NCI-H2081 treated with DMSO at 0.1 percent for 48 hours (cell line): ENCODE measurements at places on chromosomes 7 and 10.

DNA sequence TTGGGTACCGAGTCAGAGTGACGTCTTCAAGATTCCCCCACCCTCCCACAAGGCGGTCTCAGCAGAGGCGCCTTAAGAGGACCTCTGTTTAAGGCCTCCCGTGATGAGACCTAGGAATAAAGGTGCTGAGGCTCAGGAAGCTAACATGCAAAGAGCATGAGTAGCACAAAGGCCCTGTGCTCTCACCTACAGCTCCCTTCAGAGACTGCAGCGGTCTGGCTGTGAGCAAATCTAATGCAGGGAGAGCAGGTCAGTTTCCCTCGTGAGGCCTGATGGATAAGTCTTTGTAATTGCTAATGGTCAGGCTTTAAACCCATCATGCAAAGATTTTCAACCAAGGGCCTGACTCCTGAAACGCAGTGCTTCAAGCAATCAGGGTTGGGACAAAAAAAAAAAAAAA, 909.3 kb upstream of the GHITM start:
- DNase-seq: no peak

- no peak for DNase-seq
Measured at GRCh38 chr7:150458235-150458634, 7.8 kb downstream of the GIMAP8 start.

DNA sequence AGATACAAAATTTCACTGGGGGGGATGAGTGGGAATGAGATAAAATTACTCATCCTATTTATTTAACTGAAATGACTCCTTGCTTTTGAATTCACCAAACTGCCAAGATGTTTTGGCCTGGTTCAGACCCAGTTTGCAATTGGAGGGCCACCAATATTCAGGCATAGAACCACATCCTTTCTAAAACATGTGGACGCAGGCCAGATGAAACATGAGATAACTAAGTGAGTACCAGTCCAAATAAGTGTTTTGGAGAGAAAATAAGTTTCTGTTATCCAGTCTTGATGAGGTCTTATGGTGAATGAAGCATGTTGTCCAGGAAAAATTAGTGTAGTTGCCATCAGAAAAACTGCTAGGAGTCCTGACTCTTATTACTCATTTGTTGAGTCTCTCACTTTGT, 36.3 kb upstream of the PDK4 start:
- DNase-seq: no peak

DNA sequence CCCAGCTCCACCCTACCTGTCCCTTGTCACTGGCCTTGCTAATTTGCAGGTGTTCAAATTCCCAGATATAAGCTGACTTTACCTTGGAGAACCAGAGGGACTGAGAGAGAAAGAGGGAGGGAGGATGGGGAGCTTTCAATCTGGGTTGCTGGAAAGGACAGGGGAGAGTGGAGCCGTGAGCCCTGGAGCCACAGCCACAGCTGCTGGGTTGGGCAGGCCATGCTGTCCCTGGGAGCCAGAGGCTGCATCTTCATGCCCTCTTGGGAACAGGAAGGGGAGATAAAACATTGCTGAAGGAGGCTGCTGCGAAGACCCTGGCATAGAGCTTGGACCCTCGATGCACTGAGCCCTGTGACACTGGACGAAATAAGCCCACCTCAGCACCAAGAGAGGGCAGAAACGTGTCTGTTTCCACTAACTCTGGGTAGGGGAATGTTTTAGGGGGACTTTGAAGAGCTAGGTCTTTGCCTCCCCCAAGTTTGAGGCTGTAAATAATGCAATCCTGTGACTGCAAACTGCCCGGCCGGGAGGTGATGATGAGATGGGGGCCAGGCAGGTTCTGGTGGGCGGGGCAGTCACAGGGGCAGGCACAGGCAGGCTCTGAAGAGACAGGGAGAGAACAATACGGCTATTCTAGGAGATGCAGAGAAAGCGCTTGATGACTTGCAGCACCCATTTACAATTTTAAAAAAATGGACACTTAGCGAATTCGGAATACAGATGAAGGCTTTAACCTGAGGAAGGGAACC, 5.8 kb upstream of the JAKMIP3 start:
- DNase-seq: no peak

- no peak for DNase-seq
Measured at GRCh38 chr10:80110986-80111385, 21.5 kb upstream of the PLAC9 start.

- no peak for DNase-seq
Measured at GRCh38 chr10:45581216-45581549, 91.4 kb downstream of the ZFAND4 start.

- DNase-seq: no peak
Measured at GRCh38 chr10:119404719-119405519, 137.6 kb downstream of the RGS10 start.

DNA sequence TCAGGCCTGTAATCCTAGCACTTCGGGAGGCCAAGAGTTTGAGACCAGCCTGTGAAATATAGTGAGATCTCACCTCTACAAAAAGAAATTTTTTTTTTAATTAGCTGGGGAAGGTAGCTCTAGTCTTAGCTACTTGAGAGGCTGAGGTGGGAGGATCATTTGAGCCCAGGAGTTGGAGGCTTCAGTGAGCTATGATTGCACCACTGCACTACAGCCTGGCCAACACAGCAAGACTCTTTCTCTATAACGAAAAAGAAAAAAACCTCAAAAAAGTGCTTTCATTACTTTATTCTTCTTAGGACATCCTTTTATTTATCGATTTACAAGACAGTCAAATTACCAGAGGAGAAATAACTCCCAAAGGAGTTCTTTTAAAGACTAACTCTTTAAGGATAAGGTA, 49.4 kb upstream of the EXOC4 start:
- no peak for DNase-seq

- no peak for DNase-seq
Measured at GRCh38 chr10:79087721-79088120, 19.0 kb downstream of the ZMIZ1 start.

GRCh38 chr10:69475433-69475830, 24.2 kb downstream of the TSPAN15 start:
- DNase-seq: no peak

DNA sequence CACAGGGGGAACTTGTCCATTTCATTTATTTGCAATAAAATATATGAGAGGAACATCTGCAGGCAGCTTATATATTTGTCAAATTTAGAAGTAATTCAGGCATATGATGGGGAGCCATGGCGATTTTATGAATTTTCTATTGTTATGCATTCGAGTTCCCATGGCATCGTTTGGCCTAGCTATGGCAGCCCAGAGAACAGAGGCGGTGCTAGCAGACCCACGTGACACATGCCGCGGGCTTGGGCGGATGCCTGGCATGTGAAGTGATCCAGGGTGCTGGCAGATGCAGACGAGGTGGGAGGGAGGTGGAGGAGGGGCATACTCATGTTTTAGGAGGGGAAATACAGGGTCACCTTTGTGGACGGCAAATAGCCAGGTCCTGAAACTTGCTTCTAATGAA, 560.0 kb upstream of the GALNT17 start:
- no peak for DNase-seq

GRCh38 chr7:55094092-55094690, 75.4 kb downstream of the EGFR start:
- no peak for DNase-seq

GRCh38 chr7:141864765-141865447, 23.6 kb upstream of the PRSS37 start:
- DNase-seq: no peak

DNA sequence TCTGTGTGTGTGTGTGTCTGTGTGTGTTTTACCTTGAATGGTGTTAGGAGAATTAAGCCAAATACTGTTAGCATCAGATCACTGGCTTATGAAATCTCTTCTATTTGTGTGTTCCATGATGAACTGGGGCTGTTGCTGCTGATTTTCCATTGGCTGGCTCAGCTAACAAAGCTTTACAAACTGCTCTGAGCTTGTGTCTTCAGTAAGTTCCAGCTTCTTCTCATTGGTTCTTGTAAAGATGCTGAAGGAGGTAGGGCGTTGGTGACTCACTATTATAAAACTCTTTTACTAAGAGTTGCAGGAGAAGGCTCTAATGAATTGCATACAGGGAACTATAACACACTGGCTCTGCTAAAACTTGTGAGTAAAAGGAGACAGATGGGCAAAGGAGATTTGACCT, 136.4 kb upstream of the PRKCQ start:
- no peak for DNase-seq

DNA sequence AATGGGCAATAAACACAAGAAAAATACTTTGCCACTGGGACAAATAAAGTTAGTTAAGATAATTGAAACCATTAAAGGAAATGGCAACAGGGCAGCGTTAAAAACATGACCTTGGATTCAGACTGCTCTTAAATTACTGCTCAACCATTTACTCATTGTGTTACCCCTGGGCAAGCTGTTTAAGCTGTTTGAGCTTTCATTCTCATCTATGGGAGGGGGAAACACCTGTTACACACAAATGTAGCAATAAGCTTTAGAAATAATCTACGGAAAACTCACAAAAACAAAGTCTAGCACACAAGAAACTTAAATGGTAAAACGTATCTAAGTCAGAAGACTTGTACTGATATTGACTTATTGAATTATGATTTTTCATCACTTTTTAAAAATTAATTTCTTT, 137.1 kb downstream of the KMT2E start:
- no peak for DNase-seq

- DNase-seq: no peak
Measured at GRCh38 chr7:152313217-152313616, 122.6 kb downstream of the KMT2C start.

- peak; percentile 55 for DNase-seq
Measured at GRCh38 chr7:98106647-98107312, at the start of gene LMTK2. LMTK2 (plus strand) TSS chr7:98106862; CDS start chr7:98107178, 316 bp downstream.

- DNase-seq: no peak
Measured at GRCh38 chr10:110273474-110273873, 31.2 kb downstream of the SMNDC1 start.

GRCh38 chr7:73830681-73831583, at the start of gene CLDN4:
CLDN4 (plus strand) TSS chr7:73830996; CDS start chr7:73831202, 206 bp downstream.
- no peak for DNase-seq

GRCh38 chr10:119863951-119864565, 8.6 kb downstream of the MCMBP start:
- DNase-seq: no peak

- no peak for DNase-seq
Measured at GRCh38 chr10:129541748-129542487, 74.9 kb downstream of the MGMT start.

GRCh38 chr7:122199171-122199570, 55.1 kb upstream of the AASS start:
- no peak for DNase-seq

DNA sequence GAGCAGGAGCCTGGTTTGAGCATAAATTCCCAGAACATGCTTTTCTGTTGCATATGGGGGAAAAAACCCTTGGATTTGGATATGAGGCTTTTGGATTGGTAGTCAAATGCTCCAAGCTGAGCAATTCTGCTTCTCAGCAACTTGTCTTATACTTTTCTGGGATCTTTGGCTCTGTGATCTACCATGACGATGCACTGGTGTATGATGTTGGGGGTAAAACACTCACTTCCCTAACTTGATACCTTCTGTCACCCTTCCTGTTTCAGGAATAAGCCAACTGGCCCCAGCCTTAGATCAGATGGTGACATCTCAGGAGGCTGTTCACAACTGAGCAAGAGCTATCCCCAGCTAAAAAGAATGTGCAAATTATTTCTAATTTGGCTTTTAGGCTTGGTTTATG, 13.1 kb upstream of the CPA4 start:
- no peak for DNase-seq

DNA sequence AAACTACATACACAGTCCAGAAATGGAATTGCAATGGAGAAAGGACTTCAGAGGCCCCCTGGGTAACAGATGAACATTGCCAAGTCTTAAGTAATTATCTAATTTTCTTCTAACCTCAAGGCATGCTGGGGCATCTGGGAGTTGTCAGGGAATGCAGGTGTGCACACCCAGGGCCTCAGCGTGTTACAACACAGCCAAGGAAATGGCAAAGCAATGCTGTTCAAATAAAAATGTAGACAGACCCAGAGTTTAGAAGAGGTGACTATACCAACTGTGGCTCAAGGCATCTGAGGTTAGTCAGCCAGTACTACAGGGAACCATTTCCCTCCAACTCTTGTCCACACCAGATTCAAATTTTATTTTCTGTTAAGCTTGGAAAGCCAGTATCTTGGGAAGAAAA, 73.6 kb downstream of the CCDC3 start:
- no peak for DNase-seq

DNA sequence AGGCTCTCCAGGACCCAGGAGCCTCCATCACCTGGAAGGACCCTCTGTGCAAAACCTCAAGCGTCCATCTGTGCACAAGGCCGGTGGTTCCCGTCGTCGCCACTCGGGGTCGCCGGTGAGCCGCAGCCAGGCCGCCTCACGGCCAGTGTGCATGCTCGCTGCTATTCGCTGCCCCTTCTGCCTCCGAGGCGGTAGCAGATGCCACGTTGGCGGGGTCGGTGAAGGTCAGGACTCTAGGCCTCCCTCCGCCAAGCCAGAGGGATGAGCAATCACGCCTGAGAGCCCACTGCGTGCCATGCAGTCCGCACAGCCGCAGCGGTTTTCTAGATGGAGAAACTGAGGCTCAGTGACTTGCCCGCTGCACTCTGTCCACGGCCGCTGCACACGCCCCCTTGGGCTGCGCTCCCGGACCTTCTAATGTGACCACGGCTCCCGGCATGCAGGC, 5.7 kb downstream of the UPK3B start:
- no peak for DNase-seq

DNA sequence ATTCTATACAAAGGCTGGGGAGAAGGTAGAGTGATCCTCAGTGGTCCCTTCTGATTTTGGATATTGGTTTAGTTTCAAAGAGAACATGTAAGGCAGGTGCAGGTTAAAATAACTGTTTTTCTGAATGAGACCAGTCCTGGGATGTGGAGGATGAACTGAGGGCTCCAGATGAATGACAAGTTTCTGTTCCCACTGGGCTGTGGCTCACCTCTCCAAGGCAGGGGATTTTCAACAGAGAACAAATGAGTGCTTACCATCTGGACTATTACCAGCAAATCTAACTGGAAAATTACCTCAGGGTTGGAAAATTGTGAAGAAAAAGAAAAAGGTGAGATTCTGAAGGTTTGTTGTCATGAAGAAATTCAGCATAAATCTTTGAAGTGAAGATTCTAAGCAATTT, 8.0 kb downstream of the LAMB4 start:
- no peak for DNase-seq

GRCh38 chr7:17347401-17347800, 48.9 kb downstream of the AHR start:
- no peak for DNase-seq

DNA sequence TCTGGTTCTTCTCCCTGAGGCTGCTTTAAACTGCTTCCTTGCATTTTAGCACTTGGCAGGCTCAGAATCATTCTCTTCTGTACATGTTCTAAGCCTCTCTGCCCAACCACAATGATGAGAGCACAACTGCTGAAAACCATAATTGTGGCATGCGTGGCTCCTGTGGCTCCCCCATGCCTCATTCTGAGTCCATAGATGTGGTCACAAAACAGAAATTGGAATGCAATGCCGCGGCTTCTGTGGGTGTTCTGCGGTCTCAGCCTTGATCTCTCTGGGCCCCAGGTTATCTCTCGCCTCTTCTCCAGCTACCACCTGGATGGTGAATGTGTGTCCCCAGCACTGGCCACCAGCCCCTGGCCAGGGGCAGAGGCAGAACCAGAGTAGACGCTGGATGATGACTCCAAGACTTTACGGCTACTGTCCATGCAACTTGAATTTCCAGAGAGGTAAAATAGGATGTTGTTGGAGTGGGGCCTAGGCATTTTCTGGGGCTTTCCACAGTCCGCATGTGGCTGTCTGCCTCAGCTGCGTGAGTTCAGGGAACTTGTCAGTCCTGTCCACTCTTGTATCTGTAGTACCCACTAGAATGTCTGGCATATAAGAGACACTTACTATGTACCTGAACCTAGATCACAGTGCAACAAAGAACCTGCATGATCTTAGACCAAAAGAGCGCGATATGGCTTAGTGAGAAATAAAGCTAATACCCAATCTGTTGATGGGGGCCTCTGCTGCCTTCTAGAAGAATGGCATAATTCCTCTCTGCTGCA, 52.4 kb upstream of the ADRB1 start:
- DNase-seq: no peak

- no peak for DNase-seq
Measured at GRCh38 chr7:2619116-2619515, 12.7 kb upstream of the TTYH3 start.
